Heart left ventricle (tissue), 16 donors: ENCODE measurements at places on chromosomes 16 and 17. TPM values are rescaled to one million over a fixed set of nuclear protein-coding genes. Genes with fewer than 3 reads are reported as not detected.

SCO1 gene
- total RNA-seq, result 28.5 TPM

CRISPLD2 gene
- 66.5 TPM for total RNA-seq

KRTAP4-6 gene
- not detected for total RNA-seq

KRTAP16-1 gene
- not detected for total RNA-seq

TPSAB1 gene
- total RNA-seq, result 4.1 TPM

OTOA gene
- total RNA-seq, result not detected
